ENCODE measurements at places on chromosomes 1 and 21.

GRCh38 chr21:34737115-34737514, 68.3 kb downstream of the CLIC6 start:
- DNase-seq: peak; percentile 50

DNA sequence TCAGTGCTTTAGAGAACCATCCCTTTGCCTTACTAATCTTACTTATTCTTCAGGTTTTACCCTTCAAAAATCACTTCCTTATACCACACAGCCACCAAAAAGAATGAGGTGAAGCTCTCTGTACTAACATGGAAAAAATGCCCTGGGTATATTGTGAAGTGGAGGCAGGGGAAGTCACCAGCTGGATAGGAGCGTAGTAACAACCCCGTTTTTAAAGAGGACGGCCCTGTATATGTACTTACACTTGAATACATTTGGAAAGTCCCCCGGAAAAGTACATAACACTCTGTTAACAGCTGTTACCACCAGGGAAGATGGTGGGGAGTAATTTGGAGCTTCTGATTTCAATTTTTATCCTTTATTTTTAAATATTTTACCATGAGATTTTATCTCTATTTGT, 28.2 kb upstream of the KHDRBS1 start:
- DNase-seq: peak; percentile 26

DNA sequence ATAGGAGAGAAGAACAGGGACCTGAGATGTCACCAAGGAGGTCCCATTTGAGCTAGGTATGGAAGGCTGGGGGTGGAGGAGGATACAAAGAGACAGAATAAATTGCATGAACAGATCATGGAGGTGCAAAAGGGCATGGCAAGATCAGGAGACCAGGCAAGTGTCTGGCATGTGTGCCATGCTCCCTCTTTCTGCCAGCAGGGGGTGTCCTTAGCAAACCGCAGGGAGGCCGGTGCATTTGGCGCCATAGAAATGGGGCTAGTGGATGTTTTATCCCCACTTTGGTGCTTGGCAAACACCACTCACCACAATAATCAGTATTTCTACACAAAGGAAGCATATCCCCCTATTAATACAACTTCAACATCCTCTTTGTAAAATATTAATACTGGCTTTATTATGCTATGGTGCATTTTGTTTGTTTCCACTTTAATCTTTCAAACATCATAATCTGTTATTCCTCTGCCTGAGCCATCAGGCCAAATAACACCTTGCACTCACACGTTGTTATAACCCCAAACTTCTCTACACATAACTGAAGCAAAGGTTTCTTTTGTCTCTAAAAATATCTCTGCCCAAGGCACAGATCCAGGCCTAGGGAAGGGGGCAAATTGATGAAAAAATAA, 25.9 kb downstream of the S100A6 start:
- DNase-seq: peak; percentile 39

- no peak for DNase-seq
Measured at GRCh38 chr1:206664740-206665139, 20.0 kb upstream of the MAPKAPK2 start.

DNA sequence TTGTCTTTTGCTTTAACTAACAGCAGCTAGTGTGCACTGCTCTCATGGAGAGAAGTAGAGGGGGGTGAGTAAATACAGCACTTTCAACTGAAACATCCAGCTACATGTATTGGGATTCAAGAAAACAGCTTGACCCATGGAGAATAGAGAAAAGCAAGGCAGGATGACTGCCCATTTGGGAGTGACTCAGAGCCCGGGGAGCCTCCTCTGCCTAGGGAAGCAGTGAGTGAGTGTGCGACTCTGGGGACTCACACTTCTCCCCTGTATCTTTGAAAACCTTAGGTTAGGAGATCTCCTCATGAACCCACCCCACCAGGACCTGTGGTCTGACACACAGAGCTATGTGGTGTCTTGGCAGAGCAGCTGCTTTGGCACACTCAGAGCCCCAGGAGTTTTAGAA, 82.0 kb upstream of the PTGFR start:
- peak; percentile 20 for DNase-seq

DNA sequence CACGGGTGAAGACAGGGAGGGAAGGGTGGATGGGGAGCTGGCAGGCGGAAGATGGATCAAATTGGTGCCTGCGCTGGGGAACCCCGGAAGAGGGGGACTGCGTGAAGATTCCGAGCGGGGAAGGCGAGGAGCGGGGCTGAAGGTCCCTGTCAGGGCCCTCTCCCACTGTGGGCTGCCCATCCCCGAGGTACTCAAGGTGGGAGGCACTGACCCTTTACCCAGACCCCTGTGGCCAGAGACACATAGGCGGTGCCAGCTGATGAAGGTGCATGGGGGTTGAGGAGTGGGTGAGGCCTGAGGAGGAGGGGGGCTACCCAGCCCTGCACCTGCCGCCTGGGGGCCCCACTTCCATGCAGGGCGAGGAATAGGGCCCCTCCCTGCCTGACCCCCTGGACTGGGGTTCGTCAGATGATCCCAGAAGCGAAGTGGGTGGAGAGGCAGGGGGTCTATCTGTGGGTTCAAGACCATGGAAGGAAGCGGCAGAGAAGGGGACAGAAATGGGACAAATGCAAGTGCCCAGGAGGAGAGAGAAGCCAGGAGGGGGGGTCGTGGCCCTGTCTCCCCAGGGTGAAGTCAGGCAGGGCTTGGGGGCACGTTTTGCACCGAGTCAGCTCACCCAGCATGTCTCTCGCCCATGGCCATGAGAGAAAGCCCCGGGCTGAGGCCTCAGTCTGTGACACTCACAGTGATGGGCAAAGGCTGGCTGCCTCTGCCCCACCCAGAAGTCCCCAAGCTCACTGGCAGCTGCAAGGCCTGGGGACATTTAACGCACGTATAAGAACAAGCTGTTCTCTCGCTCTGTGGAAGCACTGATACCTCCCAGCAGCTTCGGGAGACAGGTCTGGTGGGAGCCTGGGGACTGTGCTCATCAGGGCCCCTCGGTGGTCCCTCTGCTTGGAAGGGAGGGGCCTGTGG, 7.0 kb upstream of the MMEL1 start:
- no peak for DNase-seq

DNA sequence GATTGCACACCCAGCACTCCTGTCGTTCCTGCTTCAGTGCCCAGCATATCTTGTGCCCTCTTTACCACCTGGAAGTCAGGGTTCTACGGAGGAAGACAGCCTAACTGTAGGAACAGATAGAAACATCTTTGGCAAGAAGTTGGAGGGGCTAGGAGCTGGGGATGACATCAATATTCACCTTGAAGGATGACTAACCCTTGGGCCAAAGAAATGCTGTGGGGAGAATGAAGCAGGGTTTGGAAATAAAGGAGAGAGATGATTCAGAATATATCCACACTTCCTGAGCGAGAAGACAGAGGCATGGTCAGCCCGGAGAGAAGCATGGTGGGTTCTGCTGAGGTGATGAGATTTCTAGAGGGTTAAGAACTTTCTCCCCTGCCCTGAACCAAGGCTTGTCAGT, 4.6 kb upstream of the NKAIN1 start:
- no peak for DNase-seq

GRCh38 chr1:25685938-25686665, 69.5 kb downstream of the MAN1C1 start:
- no peak for DNase-seq

GRCh38 chr1:235045034-235045690, 83.5 kb downstream of the TOMM20 start:
- DNase-seq: peak; percentile 74

DNA sequence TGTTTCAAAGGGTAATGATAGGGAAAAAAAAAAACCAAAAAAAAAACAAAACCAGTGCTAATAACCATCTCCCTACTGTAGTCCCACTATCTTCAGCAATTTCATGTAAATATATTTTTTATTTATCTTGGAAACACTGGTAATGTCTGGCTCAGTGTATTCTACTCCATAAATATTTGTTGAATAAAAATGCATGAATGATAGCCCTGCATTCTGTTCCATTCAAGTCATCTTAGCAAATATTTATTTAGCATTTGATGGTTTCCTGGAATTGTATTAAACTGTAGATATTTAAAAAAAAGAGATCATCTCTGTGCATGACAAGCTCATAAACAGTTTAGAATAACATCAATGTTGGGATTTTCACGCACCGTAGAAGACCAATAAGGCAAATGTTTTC, 24.2 kb downstream of the IL23R start:
- no peak for DNase-seq

DNA sequence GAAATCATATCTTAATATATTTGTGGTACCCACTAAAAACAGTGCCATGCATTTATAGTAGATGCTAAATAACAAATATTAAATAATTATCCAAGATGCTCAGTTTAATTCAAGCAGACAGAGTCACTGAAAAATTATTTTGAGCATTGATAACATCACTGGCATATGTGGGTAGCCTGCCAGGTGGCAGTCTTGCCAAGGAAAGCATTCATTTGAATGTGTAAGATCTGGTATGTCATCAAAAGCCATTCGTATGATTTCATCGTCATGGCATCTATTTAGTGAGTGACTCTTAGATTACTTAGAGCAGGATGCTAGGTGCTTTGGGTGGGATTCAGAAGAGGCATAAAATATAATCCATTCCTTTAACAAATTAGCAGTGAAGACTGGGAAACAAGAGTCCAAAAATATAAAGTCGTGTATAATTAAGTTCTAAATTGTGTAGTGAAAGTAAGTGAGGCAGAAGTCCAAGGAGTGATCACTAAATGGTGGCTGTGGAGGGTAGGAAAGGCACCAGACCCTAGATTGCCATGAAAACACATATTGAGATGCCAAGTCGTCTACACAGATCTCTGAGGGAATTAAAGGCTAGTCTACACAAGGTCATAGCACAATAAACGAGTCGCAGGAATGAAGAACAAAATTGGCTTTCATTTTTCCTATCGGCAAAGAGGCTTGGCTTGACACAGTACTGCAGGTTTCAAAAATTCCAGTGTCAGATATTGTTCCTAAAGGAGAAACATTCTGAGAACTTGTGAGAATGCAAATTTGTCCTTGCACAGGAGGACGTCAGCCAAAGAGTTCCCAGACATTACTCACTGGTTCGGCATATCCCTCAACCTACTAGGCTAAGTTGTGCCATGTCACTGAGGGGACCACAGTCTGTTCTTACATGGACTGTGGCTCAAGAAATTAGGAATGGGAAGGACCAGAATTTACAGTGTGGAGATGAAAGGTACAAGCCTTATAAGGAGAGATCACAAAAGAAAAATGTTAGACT, 130.8 kb downstream of the LYPLAL1 start:
- DNase-seq: peak; percentile 86

GRCh38 chr1:208139434-208140045, 104.6 kb downstream of the PLXNA2 start:
- no peak for DNase-seq

GRCh38 chr21:36544545-36544944, 64.6 kb upstream of the CLDN14 start:
- DNase-seq: no peak

GRCh38 chr1:95230256-95230655, 3.8 kb upstream of the RWDD3 start:
- no peak for DNase-seq

- peak; percentile 97 for DNase-seq
Measured at GRCh38 chr1:15524283-15525049, 451 bp upstream of the CASP9 start.

DNA sequence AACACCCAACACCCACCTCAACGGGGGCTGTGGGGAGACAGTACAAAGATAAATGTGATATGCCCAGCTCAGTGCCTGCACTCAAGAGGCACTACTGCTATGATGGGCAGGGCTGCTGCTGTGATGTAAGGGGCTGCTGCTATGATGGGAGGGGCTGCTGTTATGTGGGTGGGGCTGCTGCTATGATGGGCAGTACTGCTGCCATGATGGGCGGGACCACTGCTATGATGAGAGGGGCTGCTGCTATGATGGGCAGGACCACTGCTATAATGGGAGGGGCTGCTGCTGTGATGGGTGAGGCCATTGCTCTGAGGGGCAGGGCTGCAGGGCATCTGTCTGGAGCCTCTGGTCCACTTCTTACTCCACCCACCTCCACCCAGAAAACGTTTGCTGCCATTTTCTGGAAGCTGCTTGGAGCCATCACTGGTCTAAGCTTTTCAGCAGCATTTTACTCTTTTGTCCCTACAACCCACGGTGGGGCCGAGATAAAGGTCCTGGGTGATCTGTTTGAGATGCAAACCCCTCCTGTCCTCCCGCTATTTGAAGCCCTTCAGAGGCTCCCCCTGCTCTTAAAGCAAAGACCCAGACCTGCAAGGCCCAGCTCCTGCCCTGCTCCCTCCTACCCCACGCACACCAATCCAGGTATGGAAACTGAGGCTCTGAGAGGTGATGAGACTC, 656.9 kb downstream of the PTPRU start:
- no peak for DNase-seq

DNA sequence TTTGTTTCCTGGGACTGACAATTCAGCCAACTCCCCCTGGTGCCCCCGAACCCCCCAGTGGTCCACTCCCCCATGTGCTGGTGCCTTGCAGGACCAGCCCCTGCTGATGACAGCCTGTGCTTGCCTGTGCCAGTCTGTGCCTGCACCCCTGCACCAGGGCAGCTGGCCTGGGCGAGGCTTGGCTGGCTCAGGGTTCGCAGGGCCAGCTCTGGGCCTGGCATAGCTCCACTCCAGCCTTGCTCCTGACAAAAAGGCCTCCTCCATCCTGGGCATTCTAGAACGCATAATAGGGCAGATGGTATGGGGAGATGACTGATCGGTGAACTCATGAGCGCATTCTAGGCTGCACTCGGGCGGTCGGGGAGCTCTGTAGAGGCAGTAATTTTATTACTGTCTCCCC, 5.4 kb downstream of the CNTN2 start:
- no peak for DNase-seq

GRCh38 chr1:8989821-8990220, 36.4 kb downstream of the SLC2A7 start:
- DNase-seq: no peak

GRCh38 chr1:178702146-178702545, 22.9 kb upstream of the RALGPS2 start:
- DNase-seq: peak; percentile 53

DNA sequence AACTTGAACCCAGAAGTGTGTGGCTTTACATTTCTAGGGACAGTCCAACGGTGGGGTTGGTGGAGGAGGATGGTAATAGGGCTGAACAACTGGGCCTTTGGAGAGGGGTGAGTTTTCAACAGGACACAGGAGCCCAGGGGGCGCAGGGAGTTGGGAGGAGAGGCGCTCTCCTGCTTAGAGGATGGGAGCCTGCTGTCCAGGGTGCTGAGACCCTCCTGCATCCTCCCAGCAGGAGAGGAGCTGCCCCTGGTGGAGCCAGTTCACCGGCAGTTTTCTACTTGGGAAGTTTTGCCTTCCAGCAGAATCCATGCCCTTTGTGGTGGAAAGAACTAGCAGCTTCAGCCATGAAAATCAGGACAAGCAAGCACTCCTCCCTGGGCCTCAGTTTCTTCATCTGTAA, 8.6 kb downstream of the KCNC4 start:
- DNase-seq: no peak

Measured in fibroblast of skin of back (primary cell).